ENCODE measurements at places on chromosomes 16 and 17. TPM values are rescaled to one million over a fixed set of nuclear protein-coding genes. Genes with fewer than 3 reads are reported as not detected.
A peak's percentile ranks its signal among the peaks of the same experiment; 100 is the strongest.

Gene SLC25A11
- total RNA-seq: 131 TPM

- no peak for DNase-seq
- no peaks in the 10 kb centered on the region for H3K4me1 ChIP-seq
- no peaks in the 10 kb centered on the region for H3K36me3 ChIP-seq
- H3K27me3 ChIP-seq: no peaks in the 10 kb centered on the region
- H3K4me3 ChIP-seq: no peak overlapping the region
- no peak overlapping the region for H3K27ac ChIP-seq
Measured at GRCh38 chr17:49029801-49030200, 32.6 kb downstream of the IGF2BP1 start.

Gene AIPL1
- total RNA-seq: not detected

GRCh38 chr17:38540514-38541045 is 65.2 kb downstream of the SRCIN1 start:
- no peak for DNase-seq
- H3K27ac ChIP-seq: no peak overlapping the region
- H3K36me3 ChIP-seq: no peaks in the 10 kb centered on the region
- H3K4me3 ChIP-seq: no peak overlapping the region
- H3K27me3 ChIP-seq: peaks cover 11% of the 10 kb centered on the region

DNA sequence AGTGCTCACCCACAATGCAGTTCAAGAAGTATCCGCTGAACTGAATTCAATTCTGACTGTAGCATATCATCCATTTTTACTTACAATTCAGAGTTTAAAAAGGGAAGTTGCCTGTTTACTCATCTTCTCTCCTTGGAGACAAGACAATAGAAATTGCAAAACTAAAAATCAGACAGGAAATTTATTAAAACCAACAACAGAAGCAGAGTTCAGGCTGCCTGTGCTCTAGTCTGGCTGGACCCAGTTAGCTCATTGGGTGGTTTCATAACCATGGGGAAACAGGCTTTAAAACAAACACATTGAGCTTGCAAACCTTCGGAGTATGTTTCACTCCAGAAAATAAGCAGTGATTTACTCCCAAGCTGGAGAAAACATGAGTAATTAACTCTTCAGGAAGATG is 321.4 kb downstream of the GRIN2A start:
- no peaks in the 10 kb centered on the region for H3K4me1 ChIP-seq
- no peaks in the 10 kb centered on the region for H3K27me3 ChIP-seq
- no peaks in the 10 kb centered on the region for H3K36me3 ChIP-seq
- peak; percentile 14 for DNase-seq
- no peak overlapping the region for H3K27ac ChIP-seq

DNA sequence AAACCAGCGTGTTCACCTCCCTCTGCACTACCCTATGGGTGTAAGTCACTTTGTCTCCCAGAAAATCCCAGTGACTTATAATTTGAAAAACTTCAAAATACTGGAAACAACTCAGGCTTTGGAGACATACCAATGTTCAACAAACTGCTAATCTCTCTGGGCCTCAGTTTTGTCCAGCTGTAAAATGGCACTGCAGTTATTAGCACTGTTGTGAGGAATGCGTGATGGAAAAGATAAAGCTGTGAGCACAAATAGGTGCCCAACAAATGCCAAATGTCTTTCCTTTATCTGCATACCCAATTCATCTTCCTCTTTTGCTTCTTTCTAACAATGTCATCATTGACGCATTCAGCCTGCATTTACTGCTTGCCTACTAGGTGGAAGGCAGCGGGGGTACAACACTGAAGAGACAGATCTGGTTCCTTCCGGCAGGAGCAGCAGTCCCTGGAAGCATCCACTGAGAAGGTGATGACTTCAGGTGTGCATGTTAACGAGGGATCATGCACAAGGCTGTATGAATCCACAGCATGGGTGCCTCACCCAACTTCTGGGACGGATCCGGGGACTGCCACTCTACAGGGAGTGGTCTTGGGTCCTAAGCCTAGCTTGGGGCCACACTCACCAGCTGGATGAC is 63.4 kb downstream of the CYTH1 start:
- H3K4me1 ChIP-seq: peaks cover 36% of the 10 kb centered on the region
- no peak overlapping the region for H3K4me3 ChIP-seq
- H3K27me3 ChIP-seq: no peaks in the 10 kb centered on the region
- no peaks in the 10 kb centered on the region for H3K36me3 ChIP-seq
- H3K27ac ChIP-seq: no peak overlapping the region
- no peak for DNase-seq

- no peak overlapping the region for H3K27ac ChIP-seq
- no peak overlapping the region for H3K4me3 ChIP-seq
- peaks cover 34% of the 10 kb centered on the region for H3K4me1 ChIP-seq
- H3K27me3 ChIP-seq: no peaks in the 10 kb centered on the region
Measured at GRCh38 chr16:69928856-69929400, 22.2 kb upstream of the CLEC18A start.

DNA sequence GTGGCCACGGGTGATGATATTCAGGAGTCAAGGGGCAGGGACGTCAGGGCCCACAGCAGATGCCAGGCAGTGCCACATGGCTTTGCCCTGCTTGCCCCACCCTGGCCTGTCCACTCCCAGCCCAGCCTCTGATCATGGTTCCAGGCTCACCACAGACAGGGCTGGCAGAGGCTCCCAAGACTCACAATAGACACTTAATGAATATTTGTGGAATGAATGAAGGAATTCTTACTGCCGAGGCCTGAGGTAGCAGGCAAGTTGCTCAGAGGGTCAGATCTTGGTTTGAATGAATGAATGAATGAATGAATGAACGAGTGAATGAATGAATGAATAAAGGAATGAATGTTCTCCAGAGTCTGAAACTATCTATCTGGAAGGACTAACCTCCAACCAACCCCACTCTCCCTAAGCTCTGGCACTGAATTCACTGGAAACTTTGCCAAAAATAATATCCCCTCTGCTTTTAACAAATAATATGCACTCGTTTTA is 60.9 kb downstream of the RAI1 start:
- peaks cover 41% of the 10 kb centered on the region for H3K4me1 ChIP-seq
- no peak overlapping the region for H3K4me3 ChIP-seq
- H3K36me3 ChIP-seq: no peaks in the 10 kb centered on the region

DNA sequence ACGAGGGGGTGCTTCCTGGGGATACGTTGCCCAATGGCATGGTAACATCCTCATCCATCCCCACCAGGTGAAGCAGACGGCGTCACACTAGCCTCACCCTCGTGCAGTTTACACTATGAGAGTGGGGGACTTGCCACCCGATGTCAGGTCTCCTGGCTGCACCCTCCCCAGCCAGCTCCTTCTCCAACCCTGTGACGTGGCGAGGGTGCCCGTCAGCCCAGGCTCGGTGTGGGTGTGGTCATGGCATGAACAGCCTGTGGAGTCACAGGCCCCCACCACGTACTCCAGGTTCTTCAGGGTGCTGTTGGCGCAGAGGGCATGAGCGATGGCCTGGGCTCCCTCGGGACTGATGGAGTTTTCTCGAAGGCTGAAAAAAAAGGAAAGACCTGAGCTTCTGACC is 28.3 kb downstream of the NLRC3 start:
- no peaks in the 10 kb centered on the region for H3K36me3 ChIP-seq
- no peaks in the 10 kb centered on the region for H3K27me3 ChIP-seq
- no peak overlapping the region for H3K27ac ChIP-seq
- no peak for DNase-seq
- no peaks in the 10 kb centered on the region for H3K4me1 ChIP-seq

DNA sequence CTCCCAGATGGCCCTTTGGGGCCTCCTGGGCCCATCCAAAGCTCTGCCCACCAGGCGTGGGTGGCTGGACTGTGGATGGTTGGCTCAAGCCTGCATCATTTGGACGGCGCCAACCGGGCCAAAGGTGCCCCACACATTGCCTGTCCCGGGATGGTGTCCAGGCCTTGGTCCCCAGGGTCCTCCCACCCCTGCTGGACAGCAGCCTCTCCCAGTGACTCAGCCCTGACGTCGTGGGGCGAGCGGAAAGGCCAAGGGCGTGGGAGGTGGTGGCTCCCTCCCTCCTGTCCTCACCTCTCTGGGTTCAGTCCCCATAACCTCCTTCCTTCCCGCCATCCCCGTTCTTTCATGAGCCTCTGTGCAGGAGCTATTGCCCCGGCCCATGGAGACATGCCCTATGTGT is 42.1 kb upstream of the DLX4 start:
- H3K27ac ChIP-seq: no peak overlapping the region
- DNase-seq: peak; percentile 88
- H3K36me3 ChIP-seq: no peaks in the 10 kb centered on the region
- H3K27me3 ChIP-seq: no peaks in the 10 kb centered on the region

Gene GSDMA
- not detected for total RNA-seq

DNA sequence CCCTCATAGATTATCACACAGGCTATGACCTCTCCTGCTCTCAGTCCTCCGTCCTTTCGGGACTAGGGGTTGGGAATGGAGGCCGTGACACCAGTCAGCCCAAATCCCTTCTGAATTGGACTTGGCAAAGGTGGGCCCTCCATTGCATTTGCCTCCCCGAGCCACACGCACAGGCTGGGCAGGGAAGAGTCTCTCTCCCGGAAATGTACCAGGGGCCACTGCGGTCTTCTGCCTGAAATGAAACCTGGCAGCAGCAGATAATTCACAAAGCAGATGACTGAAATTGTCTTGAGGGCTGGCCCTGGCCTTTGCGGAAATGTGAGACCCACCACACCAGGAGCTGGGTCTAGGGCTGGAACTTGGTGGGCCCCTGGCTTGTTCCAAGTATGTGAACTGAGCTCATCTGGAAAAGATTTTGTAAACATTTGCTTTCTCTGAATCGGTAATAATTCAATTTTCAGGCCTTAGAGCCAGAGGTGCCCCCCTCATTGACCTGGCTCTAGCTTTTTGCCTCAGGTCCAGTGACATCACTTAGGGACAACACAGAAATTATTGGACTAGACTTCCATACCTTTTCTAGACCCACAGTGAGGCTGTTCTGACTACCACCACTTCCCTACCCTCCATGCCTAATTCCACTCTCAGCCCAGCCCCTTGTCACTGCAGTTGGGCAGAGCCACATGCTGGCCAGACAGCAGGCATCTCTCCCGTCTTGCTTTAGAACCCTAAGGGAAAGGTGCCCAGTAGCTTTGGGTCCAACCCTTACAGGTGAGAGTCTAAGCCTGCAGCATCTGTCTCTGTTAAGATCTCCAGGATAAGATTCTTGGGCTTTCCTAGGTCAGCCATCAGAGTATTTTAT is 75.2 kb downstream of the CCDC182 start:
- H3K36me3 ChIP-seq: no peaks in the 10 kb centered on the region
- no peak overlapping the region for H3K4me3 ChIP-seq
- H3K4me1 ChIP-seq: peaks cover 12% of the 10 kb centered on the region
- H3K27me3 ChIP-seq: no peaks in the 10 kb centered on the region
- no peak overlapping the region for H3K27ac ChIP-seq
- no peak for DNase-seq

Data from GM23248 (cell line).